ENCODE measurements at places on chromosomes 4 and X.

DNA sequence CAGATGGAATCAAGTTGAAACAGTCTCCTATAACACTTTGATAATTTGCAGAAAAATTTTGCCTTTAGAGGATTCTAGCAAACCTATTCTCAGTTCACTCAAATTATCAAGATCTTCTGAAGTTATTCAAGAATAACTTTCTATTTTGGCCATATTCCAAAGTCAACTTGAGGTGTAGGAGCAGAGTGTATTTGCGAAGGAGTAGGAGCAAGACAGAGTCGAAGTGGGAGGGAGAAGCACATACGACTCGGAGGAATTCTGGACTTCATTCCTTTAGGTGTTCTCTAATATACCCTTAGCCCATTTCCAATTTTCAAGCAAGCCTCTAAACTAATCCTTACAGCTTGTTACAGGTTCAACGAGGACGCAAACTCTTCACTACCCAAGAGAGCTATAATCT lies 252.9 kb downstream of the GPM6A start:
- no peak for DNase-seq

DNA sequence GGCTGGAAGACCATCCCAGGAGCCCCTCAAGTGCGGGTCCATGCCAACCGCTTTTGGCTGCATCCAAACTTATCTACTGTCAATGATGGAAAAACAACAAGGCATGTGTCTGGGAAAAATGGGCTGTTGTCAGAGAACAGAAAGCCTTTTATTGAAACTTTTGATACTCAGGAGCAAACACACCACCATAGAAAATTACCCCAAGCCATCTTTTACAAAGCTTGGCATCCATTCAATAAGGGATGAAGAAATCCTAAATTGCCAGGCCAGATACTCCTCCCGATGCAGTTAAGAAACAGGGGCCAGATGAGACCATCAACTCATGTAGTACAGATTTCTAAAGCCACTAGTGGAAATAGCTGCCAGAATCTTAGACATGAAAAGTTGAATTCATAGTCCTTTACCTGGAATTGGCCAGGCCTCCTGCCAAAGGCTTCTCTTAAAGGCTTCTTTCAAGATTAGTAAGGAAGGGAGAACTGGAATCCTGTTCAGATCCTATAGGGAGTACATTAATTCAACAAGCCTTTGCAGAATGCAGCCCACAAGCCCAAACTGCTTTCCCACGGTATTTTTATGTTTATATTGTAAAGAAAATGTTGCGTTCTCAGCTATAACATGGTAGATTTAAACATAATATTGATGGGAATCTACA lies 145.4 kb upstream of the MAP3K15 start:
- no peak for DNase-seq

- DNase-seq, result peak; percentile 17
Observed at GRCh38 chrX:115968436-115969252, 201.9 kb upstream of the AGTR2 start.

GRCh38 chr4:107931775-107932321 lies 499 bp downstream of the CYP2U1 start:
- DNase-seq, result peak; percentile 46

GRCh38 chrX:41384051-41384705 lies 50.2 kb downstream of the DDX3X start:
- no peak for DNase-seq

DNA sequence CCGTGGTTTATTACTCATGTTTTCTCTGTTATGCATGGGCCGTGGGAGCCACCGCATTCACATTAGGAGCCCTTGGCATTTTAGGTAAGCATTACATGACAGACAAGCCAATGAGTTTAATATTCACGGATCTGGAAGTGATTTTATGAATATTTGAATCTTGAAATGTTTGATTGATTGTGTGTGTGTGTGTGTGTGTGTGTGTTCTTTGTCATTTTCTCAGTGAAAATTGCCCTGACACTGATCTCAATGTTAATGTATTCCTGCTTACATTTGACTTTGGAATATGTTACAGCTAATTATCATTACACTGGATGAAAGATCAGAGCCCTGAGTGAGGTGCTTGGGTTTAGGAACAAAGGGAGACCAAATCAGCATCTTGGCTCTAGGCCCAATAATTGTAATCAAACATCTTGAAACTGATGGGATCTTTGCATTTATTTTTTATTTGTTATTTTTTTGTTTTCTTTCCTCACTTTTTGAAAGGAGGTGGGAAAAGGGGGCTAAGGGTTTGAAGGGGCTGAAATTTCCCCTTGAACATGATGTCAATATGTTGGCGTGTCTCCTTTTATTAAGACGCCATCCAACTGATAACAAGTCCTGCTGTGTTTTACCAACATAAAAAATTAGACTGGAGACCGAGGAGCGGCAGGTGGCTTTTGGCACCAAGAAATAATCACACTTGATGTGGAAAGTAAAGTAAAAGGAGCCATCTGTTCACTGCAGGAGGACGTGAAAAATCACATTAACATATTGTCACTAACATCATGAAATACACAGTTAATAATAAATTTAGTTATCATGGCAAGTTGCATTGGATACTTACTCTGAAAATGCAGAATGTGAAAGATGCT lies 5.2 kb upstream of the GK2 start:
- no peak for DNase-seq

DNA sequence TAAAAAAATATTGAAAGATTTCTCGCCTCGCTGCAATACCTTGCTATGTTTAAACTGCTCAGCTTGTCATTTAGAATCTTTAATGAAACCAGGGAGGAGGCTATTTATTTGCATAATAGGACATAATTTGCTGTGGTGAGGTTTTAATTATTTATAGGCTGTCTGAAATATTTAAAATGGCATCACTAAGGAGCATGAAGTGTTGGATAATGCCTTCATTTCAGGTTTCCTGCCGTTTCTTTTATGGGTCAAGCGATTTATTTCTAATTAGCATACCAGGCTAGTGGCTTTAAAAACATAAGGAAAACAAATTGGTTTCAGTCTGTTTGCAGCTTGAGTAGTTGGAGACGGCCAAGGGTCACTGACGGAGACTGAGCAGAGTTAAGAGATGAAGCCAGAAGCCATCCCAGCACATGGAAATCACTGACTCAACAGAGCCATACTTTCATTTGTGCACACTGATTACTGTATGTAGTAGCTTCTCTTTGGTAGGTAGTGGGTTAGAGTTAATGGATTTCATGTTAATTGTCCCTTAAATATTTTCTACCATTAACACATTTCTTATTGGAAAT lies 1962.4 kb upstream of the TENM3 start:
- no peak for DNase-seq

DNA sequence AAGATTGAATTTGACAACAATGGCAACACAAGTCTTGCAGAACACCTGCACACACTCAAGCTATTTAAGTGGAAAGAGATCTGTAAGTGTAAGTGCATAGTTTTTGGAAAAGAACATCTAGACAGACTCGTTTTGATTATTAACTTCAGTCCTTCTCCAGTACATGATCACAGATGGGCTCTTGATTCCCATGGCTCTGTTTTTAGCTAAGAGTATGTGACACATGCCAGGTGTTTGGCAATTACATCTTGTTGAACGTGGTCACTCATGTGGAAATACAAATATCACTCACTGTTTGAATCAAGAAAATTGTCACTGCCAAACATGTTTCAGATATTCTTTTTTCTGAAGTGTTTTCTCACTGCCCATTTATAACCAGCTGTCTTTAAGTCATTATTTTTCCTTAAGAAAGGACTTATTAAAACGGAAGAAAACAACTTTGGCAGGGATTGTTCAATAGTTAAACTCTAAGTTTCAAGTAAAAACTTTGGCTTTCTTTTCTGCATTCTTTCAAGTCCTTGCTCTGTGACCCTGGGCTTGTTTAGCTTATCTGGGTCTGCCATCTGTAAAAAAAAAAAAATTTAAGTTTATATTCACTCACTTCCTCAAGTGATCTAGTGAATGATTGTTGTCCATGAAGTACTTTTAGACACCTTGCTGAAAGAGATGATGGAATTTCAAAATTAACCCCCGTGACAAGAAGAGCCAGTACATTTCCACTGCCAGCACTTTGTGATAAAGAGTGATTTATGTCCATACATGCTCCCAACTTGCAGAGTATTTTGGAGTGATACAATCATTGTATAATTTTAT lies 125.4 kb downstream of the ATXN3L start:
- no peak for DNase-seq

DNA sequence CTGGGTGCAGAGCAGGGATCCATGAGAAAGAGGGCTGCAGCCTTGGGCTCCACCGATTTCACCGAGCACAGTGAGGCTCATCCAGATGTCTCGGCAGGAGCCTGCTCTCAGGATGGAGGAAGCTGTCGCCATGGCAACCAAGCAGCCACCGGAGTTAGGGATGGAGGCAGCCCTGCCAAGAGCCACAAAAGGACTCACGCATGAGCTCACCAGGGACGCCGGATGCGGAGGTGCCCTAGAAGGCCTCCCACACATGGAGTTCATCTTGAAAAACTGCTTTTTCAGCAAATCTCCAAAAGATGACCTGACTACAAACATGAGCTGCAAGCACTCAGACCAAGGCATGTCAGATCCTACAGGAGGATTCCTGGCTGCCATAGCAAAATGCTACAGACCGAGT lies 90.7 kb downstream of the WFS1 start:
- DNase-seq, result no peak

- DNase-seq, result no peak
Observed at GRCh38 chr4:164446516-164446915, 307.4 kb upstream of the SMIM31 start.

GRCh38 chrX:154818916-154819770 lies 13.9 kb upstream of the MPP1 start:
- DNase-seq, result no peak

- peak; percentile 76 for DNase-seq
Observed at GRCh38 chr4:119041951-119042560, 93.6 kb upstream of the MYOZ2 start.

- DNase-seq, result peak; percentile 49
Observed at GRCh38 chr4:152665691-152666395, 14.0 kb downstream of the TMEM154 start.

DNA sequence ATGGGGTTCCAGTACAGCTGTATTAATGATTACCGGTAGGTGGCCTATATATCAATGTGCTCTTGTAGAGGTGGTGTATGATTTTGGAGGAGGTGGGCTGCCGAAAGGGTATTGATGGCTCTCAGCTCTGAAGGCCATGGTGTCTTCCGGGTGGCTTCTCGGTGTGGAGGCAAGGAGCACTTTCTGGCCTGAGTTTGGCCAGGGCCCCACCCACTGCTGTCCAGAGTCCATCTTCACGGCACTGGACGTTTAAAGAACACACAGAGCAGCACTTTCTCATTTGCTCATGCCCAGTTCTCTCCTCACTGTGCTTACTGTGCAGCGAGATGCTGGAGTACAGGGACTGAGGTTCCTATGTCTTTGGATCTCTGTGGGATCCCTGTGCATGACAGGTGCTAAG lies 16.1 kb downstream of the BST1 start:
- DNase-seq, result no peak

DNA sequence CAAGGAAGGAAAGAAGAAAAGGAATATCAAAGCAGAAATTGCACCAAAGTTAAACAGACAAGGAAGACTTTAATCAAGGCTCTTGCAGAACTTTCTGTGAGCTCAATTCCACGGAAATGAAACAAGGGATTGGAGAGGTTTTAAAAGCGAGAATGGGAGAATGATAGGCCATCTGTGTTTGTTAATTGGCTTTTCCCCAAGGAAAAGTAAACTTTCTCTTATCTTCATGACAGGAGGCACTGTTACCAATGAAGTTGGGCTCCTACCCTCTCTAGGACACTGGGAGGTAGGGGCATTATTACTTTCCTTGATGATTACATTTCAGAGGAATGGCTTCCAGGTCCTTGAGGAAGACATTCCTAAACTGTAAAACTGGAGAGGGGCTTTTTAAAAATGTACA lies 328.8 kb upstream of the NWD2 start:
- no peak for DNase-seq

DNA sequence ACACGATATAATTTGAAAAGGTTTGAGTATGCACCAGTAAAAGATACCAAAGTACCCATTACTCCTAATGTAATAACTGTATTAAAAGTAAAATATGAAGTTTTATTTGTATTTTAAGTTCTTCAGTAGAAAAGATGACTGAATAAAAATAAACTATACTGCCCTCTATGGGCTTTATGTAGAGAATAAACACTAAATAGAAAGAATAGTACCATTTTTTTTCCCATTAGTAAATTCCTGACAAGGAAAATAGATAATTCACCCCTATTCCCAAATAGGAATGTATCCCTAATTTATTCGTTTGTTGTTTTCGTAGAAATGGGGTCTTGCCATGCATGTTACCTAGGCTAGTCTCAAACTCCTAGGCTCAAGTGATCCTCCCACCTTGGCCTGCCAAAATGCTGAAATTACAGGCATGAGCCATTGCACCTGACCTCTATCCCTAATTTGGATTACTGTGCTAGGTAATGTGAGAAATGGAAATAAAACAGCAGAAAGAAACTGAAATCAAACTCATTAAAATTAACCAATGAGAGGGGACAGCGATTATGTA lies 73.6 kb upstream of the COX18 start:
- DNase-seq, result no peak

GRCh38 chrX:54494166-54494988 lies 1.7 kb downstream of the FGD1 start:
- no peak for DNase-seq

DNA sequence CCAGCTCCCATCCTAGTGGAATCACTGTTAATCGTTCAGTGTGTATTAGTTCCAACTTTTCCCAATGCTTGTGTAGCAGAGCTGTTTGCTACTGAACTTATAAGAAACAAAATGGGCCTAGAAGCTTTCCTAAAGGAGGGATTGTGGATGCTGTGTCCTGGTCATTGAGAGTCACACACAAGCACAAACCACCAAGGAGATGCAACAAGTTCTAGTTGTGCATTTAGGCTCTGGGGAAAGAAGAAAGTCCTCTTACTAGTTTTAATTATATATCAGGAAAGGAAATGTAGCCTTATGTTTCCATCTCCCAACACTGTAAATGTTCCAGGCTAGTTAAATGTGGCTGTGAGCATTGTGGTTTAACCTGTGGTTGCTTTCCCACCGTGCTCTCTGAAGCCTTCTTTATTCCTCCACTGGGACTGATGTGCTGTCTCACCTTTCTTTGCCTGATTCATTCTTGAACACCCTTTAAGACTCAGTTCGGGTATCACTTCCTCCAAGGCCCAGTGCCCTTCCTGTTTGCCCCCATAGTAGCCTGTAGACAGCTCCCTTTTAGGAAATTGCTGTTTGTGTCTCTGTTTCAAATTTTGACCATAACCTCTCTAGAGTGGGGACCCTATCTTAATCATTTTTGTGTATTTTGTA lies 34.3 kb downstream of the ATP10D start:
- DNase-seq, result peak; percentile 60

DNA sequence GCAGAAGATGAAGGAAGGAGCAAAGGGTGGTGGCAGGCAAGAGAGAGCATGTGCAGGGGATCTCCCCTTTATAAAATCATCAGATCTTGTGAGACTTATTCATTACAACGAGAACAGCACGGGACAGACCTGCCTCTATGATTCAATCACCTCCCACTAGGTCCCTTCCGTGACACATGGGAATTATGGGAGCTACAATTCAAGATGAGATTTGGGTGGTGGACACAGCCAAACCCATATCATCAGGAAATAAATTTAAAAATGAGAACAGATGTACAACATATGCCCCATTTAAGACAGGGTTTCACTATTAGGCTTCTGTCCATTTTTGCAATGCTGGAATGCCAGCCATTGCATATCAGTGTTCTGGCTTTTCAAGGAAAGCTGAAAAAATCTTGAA lies 346.7 kb upstream of the SLIT2 start:
- DNase-seq, result no peak

- DNase-seq, result no peak
Observed at GRCh38 chrX:39764441-39764914, 333.3 kb downstream of the BCOR start.

GRCh38 chr4:12881945-12882584 lies 602.1 kb downstream of the RAB28 start:
- no peak for DNase-seq

GRCh38 chr4:127616898-127617297 lies 15.9 kb upstream of the INTU start:
- no peak for DNase-seq

- no peak for DNase-seq
Observed at GRCh38 chrX:153642051-153642654, 4.8 kb upstream of the DUSP9 start.
